Hepatocyte (in vitro differentiated cells): ENCODE measurements at places on chromosomes 16 and 17.

GRCh38 chr17:42072323-42073187 is 22.2 kb upstream of the C17orf113 start:
- peak; percentile 69 for DNase-seq

GRCh38 chr17:50352072-50352692 is 6.3 kb downstream of the XYLT2 start:
- DNase-seq = peak; percentile 3

GRCh38 chr16:84692451-84693214 is 7.2 kb upstream of the USP10 start:
- DNase-seq = no peak

DNA sequence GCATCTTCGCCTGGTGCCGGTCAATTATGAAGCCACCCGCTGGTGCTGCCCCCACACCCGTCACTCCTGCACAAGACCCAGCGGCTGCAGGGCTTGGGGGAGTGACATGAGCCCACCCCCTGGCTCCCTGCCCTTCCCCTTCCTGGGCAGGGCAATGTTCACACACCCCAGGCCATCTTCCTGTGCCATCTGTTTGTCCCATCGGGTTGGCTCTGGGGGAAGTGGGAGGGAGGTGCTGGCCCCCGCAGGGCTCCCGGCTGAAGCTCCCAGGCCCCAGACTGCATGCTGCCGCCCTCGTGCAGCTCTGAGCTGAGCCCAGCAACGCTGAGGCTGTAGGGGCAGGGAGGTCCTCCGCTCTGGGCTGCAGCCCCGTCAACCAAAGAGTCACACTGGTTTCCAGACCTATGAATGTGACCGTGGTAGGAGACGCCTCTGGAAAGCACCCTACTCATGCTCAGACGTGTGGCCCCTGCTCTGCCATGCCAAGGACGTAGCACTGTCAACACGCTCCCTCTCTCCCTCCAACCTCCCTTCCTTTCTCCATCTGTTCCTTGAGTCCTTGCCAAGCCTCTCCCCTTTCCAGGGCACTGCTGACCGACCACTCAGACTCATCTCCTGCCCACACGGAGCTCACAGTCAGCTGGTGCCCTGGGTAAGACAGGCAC is 140.4 kb downstream of the ENGASE start:
- DNase-seq = no peak

DNA sequence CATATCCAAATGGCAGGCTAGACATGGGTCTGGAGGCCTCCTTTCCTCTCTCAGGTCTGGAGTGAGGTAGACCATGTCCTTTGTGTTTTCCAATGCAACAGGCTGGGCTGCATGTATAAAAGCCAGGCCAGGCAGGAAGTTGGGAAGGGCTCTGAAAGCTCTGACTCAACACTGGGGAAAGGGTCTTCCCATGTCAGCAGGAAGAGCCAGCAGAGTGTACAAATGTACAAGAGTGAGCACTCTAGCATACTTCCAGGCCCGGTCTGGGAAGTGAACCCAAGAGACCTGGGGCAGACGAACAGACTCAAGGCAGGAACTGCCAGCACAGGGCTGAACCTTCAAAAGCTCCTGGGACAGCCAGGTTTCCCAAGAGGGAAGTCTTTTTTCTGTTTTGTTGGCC is 7.0 kb downstream of the ATPAF2 start:
- DNase-seq = no peak

GRCh38 chr16:1823821-1824220 is 2.8 kb downstream of the HAGH start:
- DNase-seq = peak; percentile 64

DNA sequence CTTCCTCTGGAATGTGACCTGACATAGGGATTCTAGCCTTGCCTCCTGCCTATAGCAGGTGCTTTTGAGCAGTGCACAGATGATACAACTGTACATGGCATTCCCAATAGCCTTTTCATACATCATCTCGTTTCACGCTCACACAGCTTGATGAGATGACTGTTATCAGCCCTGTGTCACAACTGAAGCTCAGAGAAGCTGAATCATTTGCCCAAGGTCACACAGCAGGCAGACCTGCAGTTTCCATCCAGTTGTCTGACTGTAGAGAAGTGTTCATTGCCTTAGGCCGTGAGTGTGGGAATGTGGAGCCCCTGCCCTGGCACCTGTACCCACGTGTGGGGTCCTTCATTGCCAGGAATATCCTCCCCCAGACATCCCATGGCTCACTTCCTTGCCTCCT is 20.1 kb downstream of the WFDC1 start:
- DNase-seq = no peak

GRCh38 chr16:25501530-25502255 is 190.1 kb upstream of the HS3ST4 start:
- DNase-seq = no peak

DNA sequence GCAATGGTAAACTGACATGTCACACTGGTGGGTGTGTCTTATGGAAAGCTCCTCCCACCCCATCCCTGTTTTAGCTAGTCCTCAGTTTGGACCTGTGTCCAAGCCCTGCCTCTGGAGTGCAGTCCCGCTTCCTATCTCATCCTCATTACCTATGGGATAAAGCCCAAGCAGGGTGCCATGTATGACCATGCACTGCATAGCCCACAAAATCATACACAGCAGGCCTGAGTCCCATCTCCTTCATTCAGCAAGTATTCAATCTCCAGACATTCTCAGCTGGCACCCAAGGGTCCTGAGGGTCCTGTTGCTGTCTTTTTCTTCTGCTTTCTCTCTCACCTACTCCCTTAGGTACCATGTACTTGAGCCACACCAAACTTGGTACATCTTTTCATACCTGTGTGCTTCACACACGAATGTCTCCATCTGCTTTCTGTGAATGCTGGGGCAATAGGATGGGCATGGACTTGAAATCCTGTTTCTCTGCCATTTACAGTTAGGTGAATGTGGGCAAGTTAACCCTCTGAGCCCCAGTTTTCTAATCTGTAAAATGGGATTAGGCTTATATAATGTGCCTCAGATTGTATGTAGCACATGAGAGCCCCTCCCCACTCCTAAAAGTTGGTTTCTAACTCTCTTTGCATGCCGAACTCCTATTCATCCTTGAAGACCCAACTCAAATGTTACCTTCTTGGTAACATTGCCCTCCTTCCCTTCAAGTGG is 28.5 kb downstream of the TNS4 start:
- no peak for DNase-seq

DNA sequence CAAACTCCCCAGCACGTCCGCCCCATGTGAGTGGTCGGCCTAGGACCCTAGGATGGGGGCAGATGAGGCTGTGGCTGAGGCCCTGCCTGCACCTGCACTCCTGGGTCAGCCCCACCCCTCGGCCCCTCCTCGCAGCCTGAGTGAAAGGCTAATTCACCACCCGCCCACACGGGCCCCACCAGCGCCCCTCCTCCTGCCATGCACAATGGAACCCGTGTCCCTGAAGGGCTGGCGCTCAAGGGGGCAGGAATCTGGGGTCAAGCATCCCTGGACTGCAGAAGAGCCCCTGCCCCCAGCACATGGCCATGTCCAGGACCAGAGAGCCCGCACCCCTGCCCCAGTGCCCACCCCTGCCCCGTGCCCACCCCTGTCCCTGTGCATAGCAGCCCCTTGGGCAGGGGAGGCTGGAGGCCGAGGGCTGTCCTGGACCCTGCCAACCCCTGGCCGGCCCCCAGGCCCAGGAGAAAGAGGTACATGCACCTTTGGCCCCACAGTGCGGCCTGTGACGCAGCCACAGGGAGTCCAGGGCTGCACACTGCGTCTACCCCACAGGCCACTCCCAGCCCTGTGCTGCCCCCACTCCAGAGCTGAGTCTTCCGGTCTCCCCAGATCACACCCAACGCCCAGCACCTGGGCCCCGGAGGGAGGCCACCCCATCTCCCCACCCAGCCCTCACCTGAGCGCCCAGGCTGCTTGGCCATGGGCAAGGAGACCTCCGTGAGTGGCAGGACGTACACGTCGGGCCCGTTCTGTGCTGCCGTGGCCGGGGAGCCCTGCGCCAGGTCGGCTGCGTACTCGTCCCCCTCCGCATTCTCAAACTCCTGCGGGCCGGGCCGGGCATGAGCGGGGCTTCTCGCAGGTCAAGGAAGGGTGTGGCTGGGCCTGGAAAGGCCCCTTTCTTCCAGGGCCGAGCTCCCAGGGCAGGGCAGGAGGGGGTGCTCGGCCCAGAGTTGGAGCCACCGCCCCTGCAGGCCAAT is 34.6 kb upstream of the PVALEF start:
- DNase-seq = no peak

DNA sequence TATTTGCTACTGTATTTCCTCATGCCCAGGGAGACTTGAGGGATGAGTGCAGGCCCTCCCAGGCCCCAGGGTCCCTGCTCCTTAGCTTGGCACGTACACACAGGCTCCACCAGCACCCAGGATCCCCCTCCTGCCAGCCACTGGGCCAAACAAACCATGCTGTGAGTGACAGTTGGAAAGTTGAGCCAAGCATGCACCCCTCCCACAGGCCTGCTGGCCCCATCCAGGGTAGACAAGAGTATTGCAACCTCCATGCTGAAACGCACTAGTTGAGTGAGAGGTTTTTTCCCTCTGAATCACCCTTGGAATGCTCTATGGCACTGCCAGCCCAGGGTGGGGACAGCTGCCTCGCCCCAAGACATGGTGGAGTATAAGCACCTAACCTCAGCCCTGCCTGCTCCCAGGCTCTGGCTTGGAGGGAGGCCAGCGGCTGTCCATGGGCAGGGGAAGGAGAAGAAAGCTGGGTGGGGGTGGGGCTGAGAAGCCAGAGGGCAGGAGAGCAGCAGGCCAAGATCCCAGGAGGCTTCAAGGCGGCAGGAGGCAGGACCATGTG is 49.6 kb downstream of the PITPNM3 start:
- no peak for DNase-seq

DNA sequence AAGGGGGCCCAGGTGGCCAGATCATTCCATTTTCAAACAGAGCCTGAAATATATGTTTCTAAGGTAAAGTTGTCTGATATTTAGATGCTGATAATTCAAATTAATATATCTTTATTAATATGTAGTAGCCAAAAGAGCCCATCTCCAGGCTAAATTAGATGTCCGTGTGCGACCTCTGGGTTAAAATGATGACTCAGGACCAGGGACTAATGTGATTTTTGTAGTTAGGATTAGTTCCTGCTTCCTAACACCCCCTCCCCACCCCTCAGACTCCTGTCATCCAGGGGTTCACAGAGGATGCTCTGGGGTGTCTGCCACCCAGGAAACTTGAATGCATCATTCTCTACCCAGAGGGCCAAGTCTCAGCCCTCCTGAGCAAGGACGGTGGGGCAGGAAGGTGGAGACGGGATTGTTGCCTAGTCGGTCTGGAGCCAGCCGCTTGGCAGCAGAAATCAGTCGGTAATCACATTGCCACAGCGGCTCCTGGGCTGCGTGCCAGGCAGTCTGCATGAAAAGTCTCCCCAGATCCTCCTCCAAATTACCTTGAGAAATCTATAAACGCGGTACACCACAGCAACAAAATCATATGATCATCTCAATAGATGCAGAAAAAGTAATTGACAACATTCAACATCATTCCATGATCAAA is 29.8 kb downstream of the CNGB1 start:
- no peak for DNase-seq

- no peak for DNase-seq
Measured at GRCh38 chr17:29299031-29299430, 5.1 kb upstream of the NUFIP2 start.

GRCh38 chr17:1169221-1169928 is 10.4 kb downstream of the ABR start:
- no peak for DNase-seq

GRCh38 chr17:9095390-9095789 is 74.1 kb downstream of the NTN1 start:
- DNase-seq = no peak

DNA sequence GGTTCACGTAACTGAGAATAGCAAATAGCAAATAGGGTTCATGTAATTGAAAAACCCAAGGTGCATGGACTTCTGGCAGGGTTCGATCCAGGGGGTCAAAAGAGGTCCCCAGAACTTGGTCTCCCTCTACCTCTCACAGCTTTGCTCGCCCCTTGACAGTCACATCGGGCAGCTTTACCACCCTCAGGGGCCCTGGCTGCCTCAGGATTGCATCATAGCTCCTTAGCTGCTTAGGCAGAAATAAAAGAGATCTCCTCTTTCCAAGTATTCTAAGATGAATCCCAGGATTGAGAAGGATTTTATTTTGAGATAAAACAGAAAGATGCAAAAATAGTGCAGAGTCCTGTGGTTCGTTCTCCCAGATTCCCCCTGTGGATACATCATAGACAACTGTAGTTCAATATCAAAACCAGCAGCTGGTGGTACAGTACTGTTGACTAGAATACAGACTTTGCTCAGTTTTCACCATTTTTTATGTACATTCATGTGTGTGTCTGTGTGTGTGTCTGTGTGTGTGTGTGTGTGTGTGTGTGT is 12.8 kb downstream of the ADGRG3 start:
- no peak for DNase-seq

DNA sequence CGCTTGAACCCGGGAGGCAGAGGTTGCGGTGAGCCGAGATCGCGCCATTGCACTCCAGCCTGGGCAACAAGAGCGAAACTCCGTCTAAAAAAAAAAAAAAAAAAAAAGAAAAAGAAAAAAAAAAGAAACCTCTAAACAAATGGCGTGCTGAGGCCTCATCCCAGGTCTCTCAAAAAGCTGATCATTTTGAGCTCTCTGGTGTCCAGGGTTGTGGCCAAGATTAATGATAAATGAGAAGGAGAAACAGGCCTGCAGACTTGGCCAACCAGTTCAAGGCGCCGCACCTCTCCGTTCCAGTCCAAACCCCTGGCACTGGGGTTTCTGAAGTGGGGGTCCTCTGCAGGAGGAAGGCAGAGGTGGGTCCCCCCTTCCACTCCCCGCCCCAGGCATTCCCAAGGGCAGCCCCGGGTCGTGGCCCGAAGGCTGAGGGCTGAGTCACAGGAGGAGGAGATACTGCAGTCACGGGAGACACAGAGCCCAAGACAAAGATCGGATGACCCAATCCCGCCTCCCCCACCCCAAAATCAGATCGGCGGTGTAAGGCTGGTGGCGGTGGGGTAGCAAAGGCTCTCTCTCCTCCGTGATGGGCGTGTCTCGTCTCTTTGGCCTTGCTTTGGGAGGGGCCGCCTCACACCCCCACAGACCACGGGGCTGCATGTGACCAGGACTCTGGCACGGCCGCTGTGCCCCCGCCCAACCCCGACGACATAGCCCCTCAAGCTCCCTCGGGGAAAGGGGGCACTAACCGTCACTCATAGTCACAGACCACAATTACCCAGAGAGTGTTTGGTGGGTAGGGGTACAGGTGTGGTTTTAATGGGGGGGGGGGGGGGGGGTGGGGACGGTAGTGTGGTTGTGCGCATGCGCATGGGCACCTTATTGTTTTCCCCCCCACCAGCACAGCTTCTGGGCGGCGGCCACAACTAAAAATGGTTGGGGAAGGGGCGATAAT is 1.1 kb downstream of the VAT1 start:
- DNase-seq = peak; percentile 85

DNA sequence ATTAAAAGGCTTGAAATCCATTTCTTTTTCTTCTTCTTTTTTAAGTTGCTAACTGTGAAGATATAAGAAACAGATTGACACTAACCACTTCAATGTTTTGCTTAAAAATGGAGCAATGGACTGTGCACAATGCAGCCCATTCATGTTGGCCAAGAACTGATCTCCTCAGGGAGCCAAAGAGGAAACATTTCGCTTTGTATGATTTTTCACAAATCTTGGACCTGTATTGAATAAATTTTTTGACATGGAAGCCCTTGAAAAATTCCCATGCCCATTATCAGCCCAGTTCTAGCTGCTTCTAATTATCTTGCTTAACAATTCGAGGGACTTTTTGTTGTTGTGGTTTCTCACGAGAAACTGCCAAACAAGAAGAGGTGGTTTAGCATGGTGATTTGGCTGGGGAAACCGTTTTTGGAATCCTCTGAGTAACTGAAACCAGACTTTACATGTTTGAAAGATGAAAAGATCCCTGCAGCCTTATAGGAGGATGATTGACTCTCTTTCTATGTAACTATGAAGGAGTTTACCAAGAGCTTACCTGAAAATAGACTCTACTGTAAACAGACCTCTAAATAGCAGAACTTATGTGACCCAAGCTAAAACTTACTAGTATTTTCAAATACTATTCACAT is 1389.4 kb upstream of the GOT2 start:
- DNase-seq = no peak
